ENCODE measurements at places on chromosomes 12 and 14.

GRCh38 chr12:14239935-14240872, 125.3 kb upstream of the ATF7IP start:
- DNase-seq, result no peak

GRCh38 chr12:40382217-40382616, 157.4 kb downstream of the LRRK2 start:
- no peak for DNase-seq

- DNase-seq, result no peak
Measured at GRCh38 chr14:59983048-59983447, 63.1 kb downstream of the LRRC9 start.

- no peak for DNase-seq
Measured at GRCh38 chr14:63604626-63605025, 37.0 kb downstream of the WDR89 start.

DNA sequence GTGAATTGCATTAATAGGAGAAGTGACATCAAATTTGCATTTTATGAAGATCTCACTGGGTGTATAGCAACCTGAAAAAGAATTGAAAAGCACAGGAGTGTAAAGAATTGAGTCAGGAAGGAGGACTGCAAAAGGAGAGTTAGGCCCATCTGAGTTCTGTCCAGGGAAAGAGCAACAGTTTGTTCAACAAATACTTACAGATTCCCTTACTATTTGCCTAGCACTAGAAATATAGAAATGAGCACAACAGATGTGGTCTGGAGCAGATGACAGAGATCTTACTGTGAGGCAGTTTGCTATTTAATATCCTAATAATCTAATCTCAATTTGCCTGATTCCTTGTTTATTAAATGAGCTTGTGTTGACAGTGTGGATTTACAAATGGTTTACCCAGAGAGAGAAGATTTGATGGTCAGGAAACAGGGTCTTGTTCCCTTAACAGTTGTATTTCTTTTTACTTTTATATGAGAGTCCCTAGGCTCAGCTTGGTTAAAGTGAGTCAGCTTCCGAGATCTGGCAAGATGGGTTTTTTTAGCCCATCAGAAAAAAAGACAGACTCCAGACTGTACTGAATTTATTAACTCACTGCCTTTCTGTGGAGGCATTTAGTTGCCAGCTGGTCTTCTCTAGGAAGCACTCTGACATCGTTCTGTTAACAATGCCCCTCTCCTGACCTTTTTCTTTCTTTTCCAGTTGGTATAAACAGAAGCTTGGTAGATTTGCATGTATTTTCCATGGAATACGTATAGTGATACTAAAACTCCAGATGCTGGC, 229.7 kb downstream of the TTC6 start:
- no peak for DNase-seq

DNA sequence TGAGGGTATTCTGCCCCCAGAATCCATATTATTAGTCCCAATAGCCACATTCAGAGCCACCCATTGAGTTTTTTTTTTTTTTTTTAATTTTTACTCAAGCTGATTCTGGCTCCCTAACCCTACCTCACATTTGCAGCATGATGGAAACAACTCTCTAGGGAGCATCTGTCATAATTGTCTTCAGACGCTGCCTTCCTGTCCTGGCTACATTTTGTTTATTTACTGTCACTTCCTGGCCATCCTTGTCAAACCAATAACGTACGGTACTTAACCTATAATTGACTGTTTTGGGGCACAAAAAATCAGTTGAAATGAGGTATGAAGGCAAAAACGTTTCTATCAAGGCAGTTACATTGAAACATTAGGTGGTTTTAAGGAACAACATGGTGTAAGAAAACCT, 2.1 kb downstream of the GLIPR1 start:
- DNase-seq, result no peak

DNA sequence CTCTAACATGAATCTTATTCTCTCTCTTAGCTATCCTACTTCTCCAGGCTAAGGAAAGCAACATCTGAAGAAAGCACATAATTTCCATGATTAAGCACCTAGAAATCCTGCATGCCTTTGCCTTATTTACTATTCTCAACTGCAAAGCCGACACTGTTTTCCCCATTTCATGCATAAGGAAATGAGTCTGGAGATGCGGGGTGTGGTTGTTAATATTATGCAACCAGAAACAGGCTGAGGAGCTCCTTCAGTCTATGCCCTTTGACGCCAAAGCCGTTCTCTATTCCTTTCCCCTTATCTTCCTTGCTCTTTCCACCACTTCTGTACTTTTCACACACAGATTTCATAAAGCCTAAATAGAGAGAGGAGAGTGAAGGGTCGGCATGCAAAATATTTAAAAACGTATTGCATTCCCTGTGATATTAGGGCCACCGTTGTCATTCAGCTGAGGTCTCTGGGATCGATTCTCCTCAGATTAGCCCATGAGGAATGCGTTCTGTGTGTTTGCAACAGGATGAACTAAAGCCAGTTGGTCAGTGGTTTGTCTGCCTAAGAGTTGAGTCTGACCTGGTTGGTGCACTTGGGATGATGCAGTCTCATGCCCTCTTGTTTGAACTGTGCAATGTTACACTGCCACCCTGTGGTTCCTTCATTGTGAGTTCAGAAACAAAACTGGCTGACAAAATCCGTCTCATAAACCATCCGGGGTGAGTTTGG, 53.1 kb upstream of the PLEKHG7 start:
- DNase-seq, result peak; percentile 57

- DNase-seq, result no peak
Measured at GRCh38 chr14:64835431-64835830, 44.3 kb downstream of the SPTB start.

DNA sequence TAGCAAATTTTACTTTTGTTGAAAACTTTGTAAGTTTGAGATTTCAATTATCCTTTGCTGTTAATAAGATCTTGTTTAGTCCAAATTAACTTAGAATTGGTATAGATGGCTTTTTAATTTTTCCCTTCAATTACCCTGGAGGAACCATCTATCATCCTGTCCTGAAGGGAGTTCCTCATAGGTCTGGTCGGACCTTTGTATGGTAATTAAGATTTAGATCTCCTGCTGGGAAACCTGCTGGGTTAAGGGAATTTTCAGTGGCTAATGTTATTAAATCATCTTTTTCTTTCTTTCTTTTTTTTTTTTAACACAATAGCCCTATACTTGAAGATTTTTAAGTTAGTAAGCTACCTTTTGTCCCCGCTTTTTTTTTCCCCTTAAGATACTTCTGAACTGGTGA, 63.0 kb upstream of the PRMT8 start:
- DNase-seq, result no peak

GRCh38 chr12:130685250-130685787, 30.8 kb downstream of the RIMBP2 start:
- DNase-seq, result no peak

DNA sequence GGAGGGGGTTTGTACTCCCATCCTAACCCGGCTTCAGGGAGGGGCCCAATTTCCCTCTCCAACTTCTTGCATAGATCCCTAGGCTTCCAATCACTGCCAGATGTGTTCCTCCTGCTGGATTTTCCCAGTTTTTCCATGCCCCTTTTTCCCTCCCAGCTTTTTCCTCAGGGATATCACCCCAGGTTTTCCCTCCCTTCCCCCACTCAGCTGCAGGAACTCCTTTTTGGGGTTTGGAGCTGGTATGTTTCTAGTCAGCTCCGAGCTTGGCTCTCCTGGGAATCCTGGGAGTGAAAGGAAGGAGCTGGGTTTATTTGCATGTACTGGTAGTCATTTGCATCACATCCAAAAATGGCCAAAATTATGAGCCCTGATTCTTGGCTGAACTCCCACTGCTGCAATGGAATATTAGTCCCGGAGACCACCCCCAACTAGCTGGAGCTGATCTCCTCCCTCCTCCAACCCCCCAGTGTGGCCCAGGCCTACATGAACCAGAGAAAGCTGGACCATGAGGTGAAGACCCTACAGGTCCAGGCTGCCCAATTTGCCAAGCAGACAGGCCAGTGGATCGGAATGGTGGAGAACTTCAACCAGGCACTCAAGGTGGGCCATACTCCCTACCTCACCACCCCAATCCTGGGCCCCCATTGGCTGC, 1.4 kb upstream of the RDH5 start:
- DNase-seq, result no peak

GRCh38 chr12:23482571-23482970, 466.9 kb downstream of the SOX5 start:
- no peak for DNase-seq

DNA sequence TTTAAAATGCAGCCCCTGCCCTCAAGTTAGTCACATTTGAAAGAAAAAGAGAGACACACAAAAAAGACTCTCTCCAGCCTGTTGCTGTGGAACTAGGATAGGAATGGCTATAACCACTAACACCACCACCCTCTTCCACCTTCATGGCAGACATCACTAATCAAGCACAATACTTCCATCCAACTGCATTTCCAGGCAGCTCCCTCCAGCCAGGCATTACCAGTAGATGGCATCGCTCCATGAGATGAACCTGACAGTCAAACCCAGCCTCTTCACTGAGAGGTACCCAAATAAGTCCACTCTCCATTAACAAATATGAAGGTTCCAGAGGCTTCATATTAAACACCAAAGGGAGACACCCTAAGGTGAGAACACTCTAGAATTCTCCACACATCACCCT, 24.4 kb downstream of the SLC8B1 start:
- DNase-seq, result no peak

GRCh38 chr12:123268850-123269249, 2.8 kb downstream of the CDK2AP1 start:
- no peak for DNase-seq

DNA sequence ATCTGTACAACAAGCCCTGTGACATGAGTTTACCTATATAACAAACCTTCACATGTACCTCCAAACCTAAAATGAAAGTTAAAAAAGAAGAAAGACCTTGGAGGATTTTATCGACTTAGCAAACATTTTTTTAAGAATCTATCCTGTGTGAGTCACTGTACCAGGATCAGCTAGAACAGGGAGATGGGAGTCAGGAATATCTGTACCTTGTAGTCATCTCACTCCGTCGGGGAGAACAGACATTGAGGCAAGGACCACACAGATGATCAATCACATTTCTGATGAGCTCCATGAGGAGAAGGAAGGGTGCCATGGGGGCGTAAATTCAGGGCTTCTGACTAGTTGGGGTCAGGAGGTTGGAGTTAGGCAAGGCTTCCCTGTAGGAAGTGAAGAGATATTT, 310.6 kb downstream of the VRK1 start:
- no peak for DNase-seq

DNA sequence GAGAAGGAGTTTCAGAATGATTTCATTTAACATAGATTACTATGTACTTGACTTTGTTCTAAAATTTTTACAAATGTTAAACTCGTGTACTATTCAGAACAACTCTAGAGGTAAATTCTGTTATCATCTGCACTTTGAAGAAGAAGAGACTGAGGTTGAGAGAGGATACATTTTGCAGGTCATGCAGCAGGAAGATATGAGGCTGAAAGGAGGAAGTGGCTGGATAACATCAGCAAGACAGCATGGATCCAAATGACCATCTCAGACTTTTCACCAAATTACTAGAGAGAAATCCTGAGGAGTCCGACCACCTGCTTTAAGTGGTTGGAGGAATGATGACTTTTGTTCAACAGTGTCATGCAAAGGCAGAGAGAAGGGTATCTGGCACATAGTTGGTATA, 84.9 kb downstream of the ASCL4 start:
- no peak for DNase-seq

- DNase-seq, result no peak
Measured at GRCh38 chr12:89756585-89757398, 48.2 kb upstream of the ATP2B1 start.

DNA sequence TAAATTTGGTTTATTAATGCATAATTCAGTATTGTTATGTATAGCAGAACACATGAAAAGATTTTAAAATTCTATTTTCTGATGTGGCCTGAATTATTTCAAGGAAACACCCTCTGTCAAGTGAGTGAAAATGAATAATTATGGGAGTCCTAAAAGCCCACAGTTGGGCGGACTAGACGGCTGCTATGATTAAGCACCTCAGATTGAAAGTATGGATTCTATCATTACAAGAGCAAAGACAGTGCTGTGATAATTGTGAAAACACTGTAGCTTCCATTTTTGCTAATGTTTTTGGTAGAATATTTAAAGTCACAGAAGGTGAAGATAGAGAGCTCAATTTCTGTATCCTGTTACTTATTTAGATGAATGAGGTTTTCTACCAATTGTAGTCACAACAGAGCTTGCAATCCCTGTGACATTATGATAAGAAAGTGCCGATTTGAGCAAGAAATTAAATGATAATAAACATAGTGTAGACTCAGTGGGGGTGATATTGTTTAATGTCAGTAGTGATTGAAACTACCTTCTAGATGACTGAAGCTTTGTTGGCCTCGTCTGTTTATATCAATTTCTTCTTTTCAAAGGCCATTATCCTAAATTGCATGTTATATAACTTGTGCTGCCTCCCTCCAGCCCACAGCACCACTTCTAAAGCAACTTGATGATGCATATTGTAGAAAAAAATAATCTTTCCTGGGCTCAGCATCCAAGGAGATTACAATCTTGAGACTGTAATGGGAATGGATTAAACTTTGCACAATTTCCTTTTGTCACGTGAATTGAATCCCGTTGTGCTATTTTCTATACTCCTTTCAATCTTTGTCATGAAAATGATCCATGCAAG, 359.8 kb downstream of the BTG1 start:
- DNase-seq, result no peak

GRCh38 chr12:14962797-14963196, 1.4 kb upstream of the ARHGDIB start:
- DNase-seq, result no peak

DNA sequence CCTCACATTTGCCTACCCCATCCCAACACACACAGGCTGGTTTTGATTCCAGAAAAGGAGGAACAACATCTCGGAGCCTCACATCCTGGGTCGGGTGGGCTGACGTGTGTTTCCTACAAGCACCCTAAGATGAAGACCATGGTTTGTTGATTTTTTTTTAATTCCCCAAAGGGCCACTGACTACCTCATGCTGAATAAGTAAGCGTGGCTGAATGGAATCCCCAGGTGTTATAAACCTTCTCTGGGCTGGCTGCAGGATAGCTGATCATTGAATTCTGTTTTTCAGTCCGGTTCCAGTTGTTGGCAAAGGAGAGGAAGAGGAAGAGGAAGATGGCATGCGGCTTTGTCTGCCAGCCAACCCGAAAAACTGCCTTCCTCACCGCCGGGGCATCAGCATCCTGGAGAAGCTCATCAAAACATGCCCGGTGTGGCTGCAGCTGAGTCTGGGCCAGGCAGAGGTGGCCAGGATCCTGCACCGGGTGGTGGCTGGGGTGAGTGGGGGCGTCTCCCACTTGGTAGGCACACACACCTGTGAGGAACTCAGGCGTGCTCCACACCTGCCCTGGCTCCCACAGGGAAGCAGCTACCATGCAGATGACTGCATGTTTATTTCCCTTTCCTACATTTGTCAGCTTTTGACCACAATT, 42.0 kb downstream of the RIN3 start:
- DNase-seq, result no peak

GRCh38 chr14:90483571-90483974, 86.7 kb downstream of the CALM1 start:
- no peak for DNase-seq

- no peak for DNase-seq
Measured at GRCh38 chr14:24440606-24441399, 1.8 kb downstream of the SDR39U1 start.

GRCh38 chr12:105956662-105957457, 181.9 kb downstream of the NUAK1 start:
- DNase-seq, result no peak
